Tibial artery (tissue), 4 donors: ENCODE measurements at places on chromosomes 3 and 15.

- H3K36me3 ChIP-seq: no peaks in the 10 kb centered on the region
- DNase-seq: no peak
- no peaks in the 10 kb centered on the region for H3K27me3 ChIP-seq
- H3K27ac ChIP-seq: no peak overlapping the region
- no peak overlapping the region for H3K4me3 ChIP-seq
Measured at GRCh38 chr3:117562000-117562399, 852.4 kb downstream of the TUSC7 start.

GRCh38 chr3:157542711-157543500 lies 39.7 kb upstream of the VEPH1 start:
- peak overlapping the region; percentile 15 for H3K27ac ChIP-seq
- H3K27me3 ChIP-seq: no peaks in the 10 kb centered on the region
- peaks cover 12% of the 10 kb centered on the region for H3K4me1 ChIP-seq
- DNase-seq: peak; percentile 75
- H3K4me3 ChIP-seq: peak overlapping the region; percentile 52
- no peaks in the 10 kb centered on the region for H3K36me3 ChIP-seq

DNA sequence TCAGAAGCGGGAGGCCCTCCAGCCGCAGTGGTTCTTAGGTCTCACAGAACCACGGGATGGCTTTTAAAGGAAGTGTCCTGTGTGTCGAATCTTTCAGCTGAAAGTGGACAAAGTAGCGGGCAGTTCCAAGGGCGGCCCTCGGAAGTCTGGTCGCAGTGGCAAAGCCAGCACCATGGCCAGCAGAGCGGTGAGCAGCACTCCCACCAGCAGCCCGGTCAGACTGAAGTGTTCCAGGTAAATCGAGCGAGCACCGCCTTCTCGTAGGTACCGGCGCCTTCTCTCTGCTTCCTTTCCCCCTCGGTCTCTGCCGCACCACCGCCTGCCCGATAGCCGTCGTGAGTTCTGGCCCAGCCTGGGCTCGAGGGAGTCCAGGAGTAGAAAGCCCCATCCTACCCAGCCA lies 103.6 kb upstream of the ABHD17C start:
- no peak overlapping the region for H3K27ac ChIP-seq
- DNase-seq: no peak
- no peak overlapping the region for H3K4me3 ChIP-seq
- H3K36me3 ChIP-seq: peaks cover 16% of the 10 kb centered on the region
- H3K4me1 ChIP-seq: no peaks in the 10 kb centered on the region

- no peaks in the 10 kb centered on the region for H3K36me3 ChIP-seq
- no peaks in the 10 kb centered on the region for H3K27me3 ChIP-seq
- DNase-seq: no peak
Measured at GRCh38 chr3:141303481-141304223, 64.7 kb upstream of the ZBTB38 start.

DNA sequence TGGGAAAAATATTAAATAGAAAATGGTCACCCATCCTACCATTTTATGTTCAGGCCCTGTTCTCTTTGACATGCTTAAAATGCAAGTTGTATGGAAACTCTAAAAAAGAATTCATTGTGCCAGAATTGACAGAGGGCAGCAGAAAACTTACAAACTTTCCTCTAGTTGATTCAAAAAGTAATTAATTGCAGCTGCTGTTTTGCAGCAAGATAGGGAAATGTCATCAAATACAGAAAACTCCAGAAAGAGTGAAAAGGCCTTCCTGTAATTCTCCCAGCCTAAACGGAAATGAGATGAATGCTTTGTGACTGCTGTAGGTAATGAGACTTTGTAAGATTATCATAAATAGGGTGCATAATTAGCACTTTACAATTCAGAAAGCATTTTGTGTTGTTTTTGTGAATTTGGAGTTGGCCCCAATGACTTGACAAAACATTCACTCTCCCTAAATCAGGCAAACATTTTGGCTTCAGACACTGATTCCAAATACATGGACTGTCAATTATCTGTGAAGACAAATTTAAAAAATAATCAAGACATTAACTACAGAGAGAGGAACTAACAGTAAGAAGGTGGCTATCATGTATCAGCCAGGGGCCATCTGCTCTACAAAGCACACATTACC lies 861.8 kb downstream of the SQOR start:
- no peaks in the 10 kb centered on the region for H3K36me3 ChIP-seq
- H3K4me3 ChIP-seq: no peak overlapping the region
- H3K27me3 ChIP-seq: no peaks in the 10 kb centered on the region
- DNase-seq: no peak

DNA sequence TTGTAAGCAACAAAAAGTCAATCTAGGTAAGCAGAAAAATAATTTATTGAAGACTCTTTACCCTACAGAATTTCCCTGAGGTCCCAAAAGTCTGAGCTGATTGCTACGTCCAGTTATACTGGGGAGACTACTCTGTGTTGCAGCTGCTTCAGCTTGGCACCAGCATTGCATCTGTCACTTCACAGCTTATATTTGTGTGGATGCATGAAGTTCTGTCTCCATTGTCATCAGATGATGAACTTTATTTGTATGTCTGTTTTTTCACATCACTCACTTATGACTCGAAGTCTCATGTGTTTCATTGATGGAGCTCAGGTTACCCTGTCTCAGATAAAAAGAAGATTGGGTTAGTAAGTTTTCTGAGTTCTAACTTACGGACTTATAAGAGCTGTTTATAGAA lies 75.3 kb upstream of the LRRFIP2 start:
- no peak for DNase-seq
- H3K27ac ChIP-seq: no peak overlapping the region

DNA sequence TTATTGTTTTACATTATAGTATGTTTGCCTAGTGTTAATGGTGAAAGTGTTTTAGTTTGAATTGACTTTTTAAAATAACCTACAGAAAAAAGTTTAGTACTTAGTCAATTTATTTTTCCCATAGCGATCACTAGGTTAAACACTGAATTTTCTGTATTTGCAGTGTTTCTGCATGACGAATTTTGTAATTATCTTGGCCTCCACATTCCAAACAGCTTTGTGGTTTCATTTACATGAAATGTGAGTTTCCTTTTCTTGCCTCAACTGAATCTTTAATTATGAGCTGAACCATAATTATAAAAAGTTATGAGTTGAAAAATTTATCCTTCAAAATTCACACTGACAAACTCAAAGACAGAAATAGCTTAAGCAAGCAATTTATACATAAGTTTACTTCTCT lies 235.5 kb downstream of the CTNNB1 start:
- no peaks in the 10 kb centered on the region for H3K4me1 ChIP-seq
- H3K27ac ChIP-seq: no peak overlapping the region
- no peaks in the 10 kb centered on the region for H3K36me3 ChIP-seq

DNA sequence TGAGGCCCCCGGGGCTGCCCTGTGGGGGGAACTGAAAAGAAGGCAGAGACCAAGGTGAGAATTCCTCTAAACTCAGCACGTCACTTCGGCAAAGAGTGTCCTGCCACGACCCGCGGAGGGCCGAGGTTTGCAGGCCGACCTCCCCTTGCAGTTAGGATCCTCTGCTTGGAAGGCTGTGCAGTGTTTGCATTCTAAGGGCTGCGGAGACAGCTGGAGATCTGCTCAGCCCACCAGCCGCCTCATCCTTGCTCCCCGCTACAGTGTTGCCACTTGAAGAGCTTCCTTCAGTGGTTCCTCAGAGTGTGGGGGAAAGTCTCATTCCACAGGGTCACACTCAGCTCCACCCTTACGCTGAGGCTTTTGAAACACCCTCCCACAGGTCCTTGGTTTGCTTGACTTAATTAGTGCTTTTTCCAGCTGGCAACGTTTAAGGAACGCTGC lies 10.8 kb downstream of the SLC51A start:
- H3K27me3 ChIP-seq: peaks cover 4% of the 10 kb centered on the region
- no peak overlapping the region for H3K27ac ChIP-seq
- no peaks in the 10 kb centered on the region for H3K36me3 ChIP-seq
